ENCODE measurements at places on chromosomes 3 and 15. TPM values are rescaled to one million over a fixed set of nuclear protein-coding genes. Genes with fewer than 3 reads are reported as not detected.
A peak's percentile ranks its signal among the peaks of the same experiment; 100 is the strongest.

- no peaks in the 10 kb centered on the region for H3K36me3 ChIP-seq
- DNase-seq = no peak
- no peak overlapping the region for H3K27ac ChIP-seq
These were observed 345.0 kb downstream of the ZNF385D start for GRCh38 chr3:21405671-21406667.

RPL35A gene
- 1,338 TPM for total RNA-seq

TTC14 gene
- total RNA-seq = 50.0 TPM

GRCh38 chr3:76514836-76515235, 525.1 kb upstream of the ROBO2 start:
- no peak overlapping the region for H3K4me3 ChIP-seq
- no peak for DNase-seq
- no peaks in the 10 kb centered on the region for H3K27me3 ChIP-seq
- no peaks in the 10 kb centered on the region for H3K36me3 ChIP-seq
- H3K27ac ChIP-seq = no peak overlapping the region
- no peaks in the 10 kb centered on the region for H3K4me1 ChIP-seq

DCUN1D1 gene
- total RNA-seq = 59.8 TPM

- H3K27ac ChIP-seq = no peak overlapping the region
- H3K4me3 ChIP-seq = no peak overlapping the region
- DNase-seq = no peak
- H3K4me1 ChIP-seq = no peaks in the 10 kb centered on the region
- H3K27me3 ChIP-seq = no peaks in the 10 kb centered on the region
These were observed 71.3 kb upstream of the CACNA1D start for GRCh38 chr3:53422954-53423698.

CADM2 gene
- not detected for total RNA-seq

- no peak overlapping the region for H3K27ac ChIP-seq
- no peaks in the 10 kb centered on the region for H3K36me3 ChIP-seq
- H3K27me3 ChIP-seq = no peaks in the 10 kb centered on the region
These were observed 283.7 kb downstream of the GBE1 start for GRCh38 chr3:81477740-81478139.

DNA sequence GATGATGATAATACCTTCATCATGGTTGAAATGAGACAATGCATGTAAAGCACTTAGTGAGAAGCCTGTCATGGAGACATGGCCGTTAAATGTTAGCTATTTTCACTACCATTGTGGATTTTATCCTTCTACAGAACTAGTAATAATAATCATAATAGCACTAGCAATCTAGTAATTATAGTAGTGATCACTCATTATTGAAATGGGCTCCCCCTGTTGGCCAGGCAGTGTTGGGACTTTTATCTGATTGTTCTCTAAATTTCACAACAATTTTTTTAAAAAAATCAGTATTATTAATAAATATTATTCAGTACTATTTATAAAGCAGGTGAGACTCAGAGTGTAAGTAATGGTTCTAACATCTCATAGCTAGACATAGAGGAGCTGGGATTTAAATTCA, 396.3 kb downstream of the IL5RA start:
- H3K4me1 ChIP-seq = no peaks in the 10 kb centered on the region
- no peaks in the 10 kb centered on the region for H3K27me3 ChIP-seq
- no peak for DNase-seq

DNA sequence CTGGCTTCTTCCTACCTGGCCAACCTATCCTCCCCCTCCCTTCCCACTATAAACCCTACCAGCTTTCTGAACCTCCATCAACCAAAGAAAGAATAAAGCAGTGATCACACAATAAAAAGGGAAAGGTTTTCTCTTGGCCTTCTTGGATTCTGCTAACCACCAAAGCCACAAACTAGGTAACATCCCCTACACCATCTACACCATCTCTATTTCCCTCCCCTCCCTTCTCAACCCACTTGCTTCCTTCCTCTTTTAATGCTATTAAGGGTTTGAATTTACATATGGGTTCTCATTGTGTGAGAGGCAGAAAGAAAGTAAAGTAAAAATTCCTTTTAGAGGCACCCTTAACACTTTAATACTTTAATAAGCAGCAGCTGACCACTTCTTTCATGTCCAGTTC, 25.8 kb upstream of the RSL24D1 start:
- H3K27ac ChIP-seq = peak overlapping the region; percentile 89
- H3K4me1 ChIP-seq = peaks cover 61% of the 10 kb centered on the region
- no peaks in the 10 kb centered on the region for H3K27me3 ChIP-seq
- DNase-seq = no peak
- H3K4me3 ChIP-seq = peak overlapping the region; percentile 28

GP9 gene
- not detected for total RNA-seq

All from activated T-helper 2 cell treated with anti-CD3 and anti-CD28 coated beads, Interferon-gamma antibody, Interleukin-2, Interleukin-4, amounts not matched to agents 10 μg/mL and 5 μg/mL and 100 μg/mL, durations not matched to agents 14 hours and 24 hours and 36 hours (primary cell).